Stimulated activated CD8-positive, alpha-beta memory T cell treated with anti-CD3 and anti-CD28 coated beads, Interleukin-7, amount 100 ng/mL, for 1 hour (primary cell): ENCODE measurements at places on chromosomes 5 and 9.

DNA sequence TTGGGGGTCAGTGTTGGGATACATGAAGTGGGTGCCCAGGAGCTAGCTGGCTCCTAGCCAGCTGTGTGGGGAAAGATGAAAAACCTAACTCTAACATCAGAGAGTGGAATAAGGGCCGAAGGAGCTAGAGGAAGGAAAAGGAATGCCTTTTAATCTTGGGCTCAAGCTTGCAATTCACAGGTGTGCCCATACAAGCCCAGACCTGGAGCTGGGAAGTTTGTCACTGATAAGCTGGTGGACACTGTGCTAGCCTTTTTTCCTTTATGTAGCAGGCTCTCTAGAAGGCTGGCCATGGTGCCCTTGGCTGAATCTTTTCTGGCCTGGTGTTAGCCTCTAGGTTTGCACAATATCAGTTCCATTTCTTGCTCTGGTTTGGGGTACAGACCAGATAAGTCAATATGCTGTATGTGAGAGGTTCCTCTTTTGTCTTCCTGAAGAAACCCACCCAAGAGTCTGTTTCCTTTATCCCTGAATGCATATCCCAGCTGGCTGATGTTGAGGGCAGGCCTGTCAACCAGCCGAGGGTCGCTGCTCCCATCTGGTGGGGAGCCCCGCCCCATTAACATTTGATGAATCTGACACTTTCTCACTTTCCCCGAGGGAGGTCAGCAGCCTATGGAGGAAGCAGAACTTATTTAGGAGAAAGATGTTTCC lies 92.4 kb upstream of the CXCL14 start:
- no peak for DNase-seq

DNA sequence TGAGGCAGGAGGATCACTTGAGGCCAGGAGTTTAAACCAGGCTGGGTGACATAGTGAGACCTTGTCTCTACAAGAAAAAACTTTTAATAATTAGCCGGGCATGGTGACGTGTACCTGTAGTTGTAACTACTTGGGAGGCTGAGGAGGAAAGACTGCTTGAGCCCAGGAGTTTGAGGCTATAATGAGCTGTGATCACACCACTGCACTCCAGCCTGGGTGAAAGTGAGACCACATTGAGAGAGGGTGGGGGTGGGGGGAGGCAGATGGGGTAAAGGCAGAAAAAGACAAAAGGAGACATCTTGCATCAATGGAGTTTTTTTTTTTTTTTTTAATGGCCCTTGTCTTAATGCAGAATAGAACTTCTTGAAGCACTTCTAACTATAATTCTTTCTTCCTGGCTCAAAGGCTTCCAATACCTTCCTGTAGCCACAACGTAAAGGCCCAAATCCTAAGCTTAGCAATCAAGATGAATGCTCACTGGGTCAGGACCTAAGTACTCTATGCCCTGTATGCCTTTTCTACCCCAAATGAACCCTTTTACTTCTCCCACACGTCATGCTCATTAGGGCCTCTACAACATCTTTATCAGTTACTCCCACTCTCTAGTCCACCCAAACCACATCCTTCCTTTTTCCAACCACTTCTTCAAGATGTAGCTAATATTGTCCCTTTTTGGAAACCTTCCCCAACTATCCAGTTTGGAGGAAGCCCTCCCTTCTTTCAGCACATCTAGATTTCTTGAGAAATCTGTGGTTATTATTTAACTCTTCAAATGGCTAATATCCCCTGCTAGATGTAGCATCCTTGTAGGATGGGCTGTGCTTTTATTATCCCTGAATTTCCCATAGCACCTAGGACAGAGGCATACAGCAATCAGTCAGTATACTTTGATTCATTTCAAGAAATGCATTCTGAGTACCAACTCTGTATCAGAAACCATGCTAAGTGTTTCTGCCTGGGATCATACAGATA lies 40.8 kb downstream of the CSF2 start:
- DNase-seq: no peak

GRCh38 chr9:96480736-96481135 lies 30.8 kb downstream of the HABP4 start:
- no peak for DNase-seq

DNA sequence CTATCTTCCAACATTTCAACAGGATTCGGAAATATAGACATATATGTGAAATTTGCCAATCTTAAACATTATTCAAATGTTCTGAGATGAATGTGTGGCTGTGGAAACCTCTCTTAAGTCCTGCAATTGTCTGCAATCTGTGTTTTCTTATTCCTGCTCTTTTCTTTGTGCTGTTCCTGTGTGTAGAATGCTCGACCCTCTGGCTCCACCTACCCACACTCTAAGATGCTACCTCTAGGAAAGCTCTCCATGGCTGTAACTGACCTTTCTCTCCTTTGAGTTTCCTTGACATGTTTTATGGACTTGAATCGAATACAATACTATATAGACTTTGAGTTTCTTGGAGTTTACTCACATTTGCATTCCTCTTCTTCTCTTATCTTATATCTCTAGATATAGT lies 120.6 kb upstream of the ASTN2 start:
- DNase-seq: no peak

GRCh38 chr5:82074950-82075349 lies 103.1 kb downstream of the ATG10 start:
- no peak for DNase-seq

DNA sequence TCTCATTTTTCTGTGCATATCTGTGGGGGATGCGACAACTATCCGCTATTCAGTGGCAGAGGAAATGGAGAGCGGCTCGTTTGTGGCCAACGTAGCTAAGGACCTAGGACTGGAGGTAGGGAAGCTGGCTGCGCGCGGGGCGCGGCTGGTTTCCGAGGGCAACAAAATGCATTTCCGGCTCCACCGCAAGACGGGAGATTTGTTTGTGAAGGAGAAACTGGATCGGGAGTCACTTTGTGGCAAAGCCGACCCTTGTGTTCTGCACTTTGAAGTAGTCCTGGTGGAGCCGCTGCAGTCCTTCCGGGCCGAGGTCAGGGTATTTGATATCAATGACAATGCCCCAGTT lies 320 bp downstream of the PCDHB1 start:
- no peak for DNase-seq

DNA sequence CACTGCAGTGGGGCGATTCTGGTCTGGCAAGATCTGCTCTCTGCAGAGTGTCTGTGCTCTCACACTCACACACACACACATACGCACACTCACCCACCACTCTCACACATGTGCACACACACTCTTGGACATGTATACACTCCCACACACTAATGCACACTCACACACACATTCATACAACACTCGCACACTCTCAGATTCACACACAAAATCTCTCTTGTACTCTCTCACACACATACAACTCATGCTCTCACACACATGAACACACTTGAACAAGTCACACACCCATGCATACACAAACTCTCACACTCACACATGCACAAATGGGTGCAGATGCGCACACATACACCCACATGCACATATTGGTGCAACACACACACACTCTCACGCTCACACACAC lies 31.7 kb downstream of the TMEM174 start:
- no peak for DNase-seq

DNA sequence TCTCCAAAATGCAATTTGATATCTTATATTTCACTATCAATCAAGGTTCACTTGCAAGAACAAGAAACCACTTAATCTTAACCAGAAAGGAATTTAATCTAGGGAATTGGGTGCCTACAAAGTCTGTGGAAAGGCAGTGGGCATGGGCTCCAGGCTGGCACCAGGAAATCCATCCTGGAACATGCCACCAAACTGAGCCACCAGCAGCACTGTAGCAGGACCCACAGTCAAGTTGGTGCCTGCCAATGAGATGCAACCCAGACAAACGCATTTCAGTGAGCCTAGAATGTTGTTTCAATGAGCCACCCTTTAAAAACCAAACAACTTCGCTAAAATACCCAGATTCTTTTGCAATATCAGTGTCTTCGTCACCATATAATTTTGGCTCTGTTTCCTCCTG lies 71.1 kb downstream of the PRKACG start:
- DNase-seq: no peak
